ENCODE measurements at places on chromosomes 12 and 14.

GRCh38 chr14:71004481-71004880 lies 97.2 kb downstream of the PCNX1 start:
- DNase-seq: no peak

DNA sequence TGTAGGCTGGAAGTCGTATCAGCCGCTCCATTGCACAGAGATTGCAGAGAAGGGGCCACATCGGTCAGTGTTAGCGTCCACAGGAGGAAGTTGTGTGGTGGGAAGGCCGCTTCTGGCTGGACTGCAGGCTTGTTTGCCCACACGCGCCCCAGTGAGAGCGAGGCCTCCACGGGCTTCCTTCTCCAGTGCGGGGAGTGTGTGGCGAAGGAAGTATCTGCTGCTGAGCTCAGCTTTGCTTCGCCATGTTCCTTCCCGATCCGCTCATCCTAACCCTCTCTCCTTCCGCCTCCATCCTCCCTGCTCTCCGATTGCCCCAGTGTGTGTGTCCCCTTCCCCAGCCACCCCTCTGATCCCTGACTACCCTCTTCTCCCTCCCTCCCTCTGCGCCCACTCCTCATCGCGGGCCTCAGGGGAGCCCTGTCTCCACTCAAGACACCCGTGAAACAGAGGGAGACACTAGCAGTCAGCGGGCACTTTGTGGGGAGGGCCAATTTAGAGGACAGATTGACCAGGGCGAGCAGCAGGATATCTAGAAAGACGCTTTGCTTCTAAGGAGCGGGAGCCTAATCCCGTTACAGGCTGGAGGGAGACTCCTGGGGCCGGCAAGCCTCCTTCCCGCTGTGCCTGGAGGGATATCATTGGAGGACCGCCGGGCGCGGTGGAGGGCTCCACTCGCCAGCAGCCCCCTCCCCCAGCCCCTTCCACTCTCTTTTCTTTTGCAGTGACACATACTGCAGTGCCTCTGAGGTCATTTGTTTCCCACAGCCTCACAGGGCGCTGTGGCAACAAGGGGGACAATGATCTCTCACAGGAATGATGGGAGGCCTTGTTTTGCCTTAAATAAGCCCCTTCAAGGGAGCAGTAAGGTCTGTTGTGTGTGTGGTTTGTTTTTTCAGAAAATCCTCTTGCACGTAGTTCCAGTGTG lies 428.8 kb downstream of the ZFP36L1 start:
- peak; percentile 80 for DNase-seq

GRCh38 chr14:29310210-29310609 lies 543.6 kb downstream of the FOXG1 start:
- DNase-seq: no peak

DNA sequence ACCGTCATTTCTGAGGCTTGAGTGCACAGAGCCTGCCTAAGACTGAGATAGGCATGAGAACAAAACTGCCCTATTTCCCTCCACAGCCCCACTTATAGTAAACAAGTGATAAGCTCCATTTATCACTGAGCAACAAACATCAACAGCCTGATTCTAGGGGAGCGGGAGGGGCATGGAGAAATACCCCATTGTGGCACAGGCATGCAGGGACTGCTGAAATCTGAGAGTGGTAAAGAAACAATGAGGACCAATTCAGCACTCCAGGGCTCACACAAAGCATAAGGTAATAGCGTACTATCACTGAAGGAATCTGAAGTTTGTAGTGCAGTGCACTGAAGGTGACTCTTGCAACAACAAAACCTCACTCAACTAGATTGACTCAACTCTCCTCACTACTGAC lies 186.7 kb downstream of the ANO2 start:
- DNase-seq: no peak

DNA sequence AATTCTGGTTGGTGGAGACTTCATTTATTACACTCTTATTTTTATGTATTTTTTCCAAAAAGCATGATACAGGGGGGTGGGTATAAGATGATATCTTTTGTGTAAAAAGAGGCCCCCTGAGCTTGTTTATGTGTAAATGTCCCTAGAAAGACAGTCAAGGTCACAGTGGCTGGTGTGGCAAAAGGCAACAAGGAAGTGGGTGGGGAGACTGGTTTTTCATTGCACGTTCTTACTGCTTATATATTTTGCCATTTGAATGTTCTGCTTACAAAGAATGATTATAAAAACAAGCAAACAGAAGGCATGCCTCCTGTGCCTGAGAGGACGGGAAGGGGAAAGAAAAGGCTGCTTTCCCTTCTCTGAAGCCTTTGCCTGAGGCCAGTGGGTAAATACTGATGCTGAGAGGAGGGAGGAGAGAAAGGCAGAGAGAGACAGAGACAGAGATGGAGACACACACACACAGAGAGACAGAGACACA lies 24.1 kb upstream of the ADIPOR2 start:
- no peak for DNase-seq

DNA sequence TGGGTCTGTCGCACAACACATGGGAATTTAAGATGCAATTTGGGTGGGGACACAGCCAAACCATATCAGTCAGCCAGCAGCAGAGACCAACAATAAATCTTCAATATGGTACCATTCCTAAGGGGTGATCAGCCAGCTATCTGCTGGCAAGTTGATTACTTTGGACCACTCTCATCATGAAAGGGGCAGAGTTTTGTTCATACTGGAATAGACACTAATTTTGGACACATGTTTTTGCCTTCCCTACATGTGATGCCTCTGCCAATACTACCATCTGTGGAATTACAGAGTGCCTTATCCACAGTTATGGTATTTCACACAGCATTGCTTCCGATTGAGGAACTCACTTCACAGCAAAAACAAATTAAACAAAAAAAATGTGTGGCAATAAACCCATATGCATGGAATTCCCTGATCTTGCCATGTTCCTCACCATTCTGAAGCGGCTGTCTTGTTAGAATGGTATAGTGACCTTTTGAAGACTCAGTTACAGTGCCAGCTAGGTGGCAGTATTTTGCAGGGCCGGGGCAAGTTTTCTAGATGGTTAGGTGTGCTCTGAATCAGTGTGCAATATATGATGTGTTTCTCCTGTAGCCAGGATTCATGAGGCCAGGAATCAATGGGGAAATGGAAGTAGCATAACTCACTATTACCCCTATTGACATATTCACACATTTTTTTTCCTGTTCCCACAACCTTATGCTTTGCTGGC lies 179.0 kb upstream of the IGF1 start:
- no peak for DNase-seq

GRCh38 chr12:71243370-71243769 lies 85.6 kb upstream of the TSPAN8 start:
- DNase-seq: no peak

- peak; percentile 66 for DNase-seq
These were observed 392.9 kb downstream of the NOVA1 start for GRCh38 chr14:26204728-26205479.

DNA sequence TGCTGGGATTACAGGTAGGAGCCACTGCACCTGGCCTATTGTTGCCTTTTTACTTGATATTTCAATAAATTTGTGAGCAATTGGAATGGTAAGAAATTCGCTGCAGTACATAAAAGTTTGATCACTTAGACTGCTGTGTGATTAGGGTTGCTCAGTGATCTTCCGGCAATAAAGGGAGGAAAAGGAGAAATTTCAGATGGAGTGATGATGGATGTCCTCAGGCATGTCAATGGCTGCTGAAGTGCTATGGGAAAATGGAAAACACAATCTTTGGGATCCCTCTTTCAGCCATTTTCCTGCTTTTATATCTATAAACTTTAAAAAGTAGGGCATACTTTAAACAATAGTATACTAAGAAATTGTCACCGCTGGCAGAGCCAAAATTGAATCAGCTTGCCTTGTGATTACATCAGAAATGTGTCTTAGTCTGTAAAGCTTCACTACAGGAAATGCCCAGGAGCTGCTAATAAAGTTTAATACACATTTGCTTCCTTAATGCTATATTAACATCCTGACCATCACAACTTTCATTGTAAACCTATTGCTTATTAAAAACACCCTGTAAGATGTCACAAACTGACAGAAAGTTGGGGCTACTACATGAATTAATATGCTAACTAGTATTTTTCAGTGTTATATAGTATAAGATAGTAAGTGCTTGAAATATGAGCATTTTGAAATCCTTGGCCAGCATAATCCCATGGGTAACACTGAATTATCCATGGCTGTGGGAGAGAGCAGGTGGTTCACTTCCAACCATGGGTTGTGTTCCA lies 13.7 kb upstream of the FBXL14 start:
- no peak for DNase-seq

- DNase-seq: peak; percentile 80
These were observed at the start of gene SLC24A4 for GRCh38 chr14:92323011-92323915. Gene SLC24A4, plus strand, starts transcription at chr14:92323165. Its CDS starts 666 bp downstream, at chr14:92323831.

GRCh38 chr14:52269982-52270381 lies 2.5 kb downstream of the PTGDR start:
- no peak for DNase-seq

Data from right kidney (tissue), 9 donors.